ENCODE measurements at places on chromosomes 5 and 9. TPM values are rescaled to one million over a fixed set of nuclear protein-coding genes. Genes with fewer than 3 reads are reported as not detected.

The APBA1 gene
- total RNA-seq: 5.1 TPM

The PCDHA13 gene
- 1.5 TPM for total RNA-seq

The ALDH1B1 gene
- 10.7 TPM for total RNA-seq

DNA sequence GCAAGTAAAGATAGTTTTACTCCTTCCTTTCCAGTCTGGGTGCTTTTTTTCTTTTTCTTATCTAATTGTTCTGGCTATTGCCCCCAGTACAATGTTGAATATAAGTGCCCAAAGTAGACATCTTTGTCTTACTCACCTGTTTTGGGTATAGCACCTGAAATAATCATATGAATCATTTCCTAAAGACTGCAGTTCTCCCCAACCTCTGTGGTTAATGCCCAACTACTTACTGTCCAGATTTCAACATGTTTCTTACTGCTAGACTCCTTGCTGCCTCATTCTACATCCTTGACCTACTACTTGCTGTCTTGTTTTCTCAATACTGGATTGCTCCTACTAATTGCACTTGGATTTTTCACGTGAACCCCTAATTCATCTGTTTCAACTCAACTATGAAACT is 8.8 kb upstream of the HSDL2 start:
- H3K4me3 ChIP-seq: no peak overlapping the region
- no peak for DNase-seq
- H3K27me3 ChIP-seq: no peaks in the 10 kb centered on the region
- H3K36me3 ChIP-seq: no peaks in the 10 kb centered on the region

- H3K27me3 ChIP-seq: peaks cover 5% of the 10 kb centered on the region
- no peak overlapping the region for H3K4me3 ChIP-seq
These were observed 417.4 kb upstream of the RIOK2 start for GRCh38 chr5:97600486-97600885.

- H3K36me3 ChIP-seq: peaks cover 4% of the 10 kb centered on the region
- no peaks in the 10 kb centered on the region for H3K27me3 ChIP-seq
- H3K4me1 ChIP-seq: peaks cover 54% of the 10 kb centered on the region
- DNase-seq: no peak
- peak overlapping the region; percentile 41 for H3K4me3 ChIP-seq
- peak overlapping the region; percentile 85 for H3K27ac ChIP-seq
These were observed 60.2 kb downstream of the ARHGAP26 start for GRCh38 chr5:142830241-142831008.

DNA sequence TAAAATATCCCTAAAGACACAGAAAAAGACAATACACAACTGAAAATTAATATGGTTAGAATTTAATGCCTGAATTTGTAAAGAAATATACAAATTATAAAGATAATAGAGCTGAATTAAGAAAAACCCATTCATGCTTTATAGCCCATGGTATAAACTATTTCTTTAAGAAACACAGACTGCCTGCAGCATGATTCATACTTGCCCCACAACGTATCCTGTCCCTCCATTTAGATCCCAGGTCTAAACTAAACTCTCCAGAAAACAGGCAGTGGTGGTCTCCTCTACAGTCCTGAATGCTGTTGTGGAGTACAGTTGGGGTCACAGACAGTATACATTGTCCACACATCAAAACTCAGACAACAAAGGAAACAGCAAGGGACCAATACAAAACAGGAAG is 24.8 kb downstream of the IL6ST start:
- H3K36me3 ChIP-seq: peaks cover 35% of the 10 kb centered on the region
- no peaks in the 10 kb centered on the region for H3K27me3 ChIP-seq
- no peak overlapping the region for H3K4me3 ChIP-seq

- peaks cover 16% of the 10 kb centered on the region for H3K36me3 ChIP-seq
- no peak for DNase-seq
- H3K4me3 ChIP-seq: no peak overlapping the region
- H3K27ac ChIP-seq: peak overlapping the region; percentile 27
- H3K4me1 ChIP-seq: peaks cover 61% of the 10 kb centered on the region
- no peaks in the 10 kb centered on the region for H3K27me3 ChIP-seq
These were observed 11.8 kb downstream of the COL5A1 start for GRCh38 chr9:134653259-134654009.

DNA sequence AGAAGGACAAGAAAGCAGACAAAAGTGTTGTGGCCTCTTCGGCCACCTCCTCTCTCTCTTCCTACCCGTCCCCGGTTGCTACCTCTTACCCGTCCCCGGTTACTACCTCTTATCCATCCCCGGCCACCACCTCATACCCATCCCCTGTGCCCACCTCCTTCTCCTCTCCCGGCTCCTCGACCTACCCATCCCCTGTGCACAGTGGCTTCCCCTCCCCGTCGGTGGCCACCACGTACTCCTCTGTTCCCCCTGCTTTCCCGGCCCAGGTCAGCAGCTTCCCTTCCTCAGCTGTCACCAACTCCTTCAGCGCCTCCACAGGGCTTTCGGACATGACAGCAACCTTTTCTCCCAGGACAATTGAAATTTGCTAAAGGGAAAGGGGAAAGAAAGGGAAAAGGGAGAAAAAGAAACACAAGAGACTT is 2.4 kb downstream of the EGR1 start:
- peaks cover 30% of the 10 kb centered on the region for H3K4me1 ChIP-seq
- peaks cover 25% of the 10 kb centered on the region for H3K36me3 ChIP-seq
- DNase-seq: no peak
- peak overlapping the region; percentile 79 for H3K27ac ChIP-seq
- peak overlapping the region; percentile 83 for H3K4me3 ChIP-seq
